PC-3 (cell line): ENCODE measurements at places on chromosomes 3 and 15. TPM values are rescaled to one million over a fixed set of nuclear protein-coding genes. Genes with fewer than 3 reads are reported as not detected.
A peak's percentile ranks its signal among the peaks of the same experiment; 100 is the strongest.

DNA sequence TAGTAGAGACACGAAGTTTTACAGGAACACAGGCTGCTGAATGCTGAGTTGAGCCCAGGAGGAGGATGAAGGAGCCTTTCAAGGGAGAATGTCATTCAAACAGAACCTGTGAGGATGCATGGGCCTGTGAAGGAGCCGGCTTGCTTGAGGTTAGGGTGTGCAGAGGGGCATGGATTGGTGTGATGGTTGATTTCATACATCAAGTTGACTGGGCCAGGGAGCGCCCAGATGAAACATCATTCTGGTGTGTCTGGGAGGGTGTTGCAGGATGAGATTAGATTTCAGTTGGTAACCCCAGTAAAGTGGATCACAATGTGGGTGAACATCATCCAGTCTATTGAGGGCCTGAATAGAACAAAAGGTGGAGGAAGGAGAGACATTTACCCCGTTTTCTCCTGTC, 243.6 kb downstream of the EDEM1 start:
- DNase-seq: no peak

DNA sequence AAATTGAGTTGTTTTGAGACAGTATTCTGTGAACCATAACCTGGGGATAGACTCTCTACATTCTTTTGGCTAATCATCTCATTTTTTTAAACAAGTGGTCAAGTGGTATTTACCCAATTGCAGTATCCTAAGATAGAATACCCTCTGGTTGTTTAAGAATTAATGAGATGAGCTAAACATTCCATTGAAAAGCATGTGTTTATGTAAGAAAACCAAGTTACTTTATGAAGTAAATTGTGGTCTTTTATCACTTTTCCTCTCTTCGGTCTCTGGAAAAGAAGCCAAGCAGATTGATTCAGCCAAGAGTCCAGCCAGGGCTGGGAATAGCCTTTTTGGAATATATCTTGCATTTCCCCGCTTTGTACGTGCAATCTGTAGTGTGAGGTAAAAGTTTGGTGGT, 185.7 kb upstream of the TOPAZ1 start:
- no peak for DNase-seq

GRCh38 chr15:75227663-75228280, 26.1 kb downstream of the C15orf39 start:
- DNase-seq: no peak

DNA sequence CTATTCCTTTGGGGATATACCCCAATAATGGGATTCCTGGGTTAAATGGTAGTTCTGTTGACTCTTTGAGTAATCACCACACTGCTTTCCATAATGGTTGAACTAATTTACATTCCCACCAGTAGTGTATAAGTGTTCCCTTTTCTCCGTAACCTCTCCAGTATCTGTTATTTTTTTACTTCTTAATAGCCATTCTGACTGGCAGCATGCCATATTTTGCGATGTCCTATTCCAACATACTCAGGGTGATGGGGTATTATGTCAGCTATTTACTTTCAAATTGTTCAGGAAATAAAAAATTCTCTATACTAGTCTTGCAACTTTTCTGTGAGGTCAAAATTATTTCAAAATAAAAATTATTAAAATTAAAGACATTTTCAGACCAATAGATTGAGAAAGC, 9.1 kb upstream of the PARP14 start:
- no peak for DNase-seq

- DNase-seq: no peak
Measured at GRCh38 chr3:176416870-176417269, 780.4 kb downstream of the TBL1XR1 start.

BOC gene
- total RNA-seq: 4.4 and 7.3 TPM in 2 replicates

- DNase-seq: no peak
Measured at GRCh38 chr3:350871-351371, 154.4 kb downstream of the CHL1 start.

- DNase-seq: no peak
Measured at GRCh38 chr3:155178810-155179436, 98.8 kb downstream of the MME start.

DNA sequence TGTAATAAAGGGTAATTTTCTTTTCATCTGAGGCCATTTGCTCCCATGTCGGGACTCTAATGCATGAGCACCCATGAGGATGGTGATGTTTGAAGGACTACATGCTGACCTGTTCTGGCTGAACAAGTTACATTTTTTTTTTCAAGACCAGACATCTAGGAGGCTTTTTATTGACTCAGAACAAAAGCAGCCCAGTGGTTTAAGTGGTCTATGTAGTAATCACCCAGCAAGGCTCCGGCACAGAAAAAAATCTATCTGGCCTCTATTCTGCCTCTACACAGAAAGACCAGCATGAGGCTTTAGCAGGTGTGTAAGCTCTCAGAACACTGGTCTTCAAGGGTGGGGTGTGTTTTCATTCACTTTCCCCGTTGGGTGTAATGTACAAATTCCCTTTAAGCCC, 95.1 kb upstream of the ZBED2 start:
- no peak for DNase-seq

- DNase-seq: peak; percentile 81
Measured at GRCh38 chr3:142148792-142149672, at the start of gene TFDP2. Gene TFDP2 (minus strand): TSS chr3:142149544. CDS start chr3:142101749, 47,795 bp downstream.

DNA sequence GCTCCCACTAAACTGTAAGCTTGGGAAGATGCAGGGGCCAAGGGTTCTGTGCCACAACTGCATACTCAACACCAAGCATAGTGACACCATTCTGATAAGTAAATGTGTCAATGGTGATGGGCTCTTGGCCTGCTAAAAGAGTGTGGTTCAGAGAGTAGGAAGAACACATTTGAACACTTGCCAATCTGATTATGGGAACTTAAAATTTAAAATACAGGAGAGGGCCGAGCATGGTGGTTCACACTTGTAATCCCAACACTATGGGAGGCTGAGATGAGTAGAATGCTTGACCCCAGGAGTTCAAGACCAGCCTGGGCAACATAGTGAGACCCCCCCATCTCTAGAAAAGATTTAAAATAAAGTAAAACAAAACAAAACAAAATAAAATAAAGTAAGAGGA, 34.1 kb downstream of the PTPN9 start:
- no peak for DNase-seq

DNA sequence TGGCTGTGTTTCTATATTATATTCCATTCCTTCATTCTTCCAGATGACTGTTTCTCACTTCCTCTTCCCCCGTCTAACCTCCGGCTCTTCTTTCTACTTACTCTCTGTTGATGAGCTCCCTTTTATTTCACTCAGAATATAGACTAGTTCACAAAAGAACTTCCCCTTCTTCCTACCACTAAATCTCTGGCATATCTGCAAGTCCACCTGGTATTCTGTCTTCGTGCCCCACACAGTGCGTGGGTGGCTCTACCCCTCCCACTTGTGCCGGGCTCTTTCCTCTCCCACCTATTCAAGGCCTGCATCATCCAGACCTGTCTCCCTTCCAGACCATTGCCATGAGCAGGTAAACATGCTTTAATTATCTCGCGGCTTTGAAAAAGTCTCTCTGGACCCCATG, 73.0 kb downstream of the SCN10A start:
- DNase-seq: no peak

PARP16 gene
- 6.4 and 11.0 TPM in 2 replicates for total RNA-seq

DNA sequence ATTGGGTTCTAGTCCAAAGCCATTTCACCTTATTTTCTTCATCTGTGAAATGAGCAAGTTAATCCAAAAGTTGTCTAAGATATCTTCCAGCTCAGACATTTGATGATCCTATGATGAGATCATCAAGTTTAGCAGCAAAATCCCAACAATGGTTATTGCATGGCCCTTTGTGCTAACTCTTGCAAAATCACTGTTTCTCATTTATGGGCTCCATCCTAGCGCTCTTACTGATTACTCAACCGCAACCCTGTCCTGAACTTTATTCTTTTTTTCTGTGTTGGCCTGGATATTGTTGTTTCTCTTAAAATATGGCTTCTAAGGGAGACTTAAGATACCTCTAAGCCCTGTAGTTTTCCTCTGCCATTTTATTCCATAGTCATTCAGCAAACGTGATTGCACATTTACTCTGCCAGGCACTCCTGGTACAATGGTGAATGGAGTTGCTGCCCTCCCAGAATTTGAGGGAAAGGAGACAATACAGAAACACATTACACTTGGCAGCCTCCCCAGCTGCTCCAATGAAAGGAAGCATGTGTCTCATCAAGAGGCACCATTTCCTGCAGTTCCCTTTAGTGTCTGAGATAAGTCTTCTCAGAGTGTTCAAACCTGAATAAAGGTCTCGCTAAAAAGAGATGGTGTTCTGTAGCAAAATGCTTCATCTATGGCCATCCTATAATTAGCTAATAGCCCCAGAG, 4.4 kb downstream of the GXYLT2 start:
- peak; percentile 67 for DNase-seq

DNA sequence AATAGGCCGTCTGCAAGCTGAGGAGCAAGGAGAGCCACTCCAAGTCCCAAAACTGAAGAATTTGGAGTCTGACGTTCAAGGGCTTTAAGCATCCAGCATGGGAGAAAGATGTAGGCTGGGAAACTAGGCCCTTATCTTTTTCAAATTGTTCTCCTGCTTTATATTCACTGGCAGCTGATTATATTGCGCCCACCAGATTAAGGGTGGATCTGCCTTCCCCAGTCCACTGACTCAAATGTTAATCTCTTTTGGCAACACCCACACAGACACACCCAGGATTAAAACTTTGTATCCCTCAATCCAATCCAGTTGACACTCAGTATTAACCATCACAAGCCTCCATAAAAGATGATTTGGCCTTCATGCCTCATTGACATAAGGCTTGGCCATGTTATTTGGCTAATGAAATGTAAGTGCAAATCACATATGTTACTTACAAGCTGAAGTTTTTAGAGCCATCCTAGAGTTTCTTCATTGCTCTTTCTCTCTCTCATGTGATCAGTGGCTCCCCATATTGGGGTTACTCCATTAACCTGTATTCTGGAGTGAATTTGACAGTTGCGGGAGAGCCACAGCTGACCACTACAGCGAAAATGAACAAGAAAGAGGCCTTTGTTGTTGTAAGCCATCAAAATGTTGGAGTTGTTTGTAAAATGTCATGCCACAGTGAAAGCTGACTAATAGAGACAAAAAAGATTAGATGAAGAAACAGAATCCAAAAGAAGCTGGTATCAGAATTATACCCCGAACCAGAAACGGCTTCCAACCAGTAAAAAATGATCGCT, 61.7 kb downstream of the GBE1 start:
- DNase-seq: no peak

GRCh38 chr3:67094167-67094566, 96.1 kb downstream of the KBTBD8 start:
- no peak for DNase-seq

- no peak for DNase-seq
Measured at GRCh38 chr3:191005790-191006189, 143.3 kb upstream of the GMNC start.

DNA sequence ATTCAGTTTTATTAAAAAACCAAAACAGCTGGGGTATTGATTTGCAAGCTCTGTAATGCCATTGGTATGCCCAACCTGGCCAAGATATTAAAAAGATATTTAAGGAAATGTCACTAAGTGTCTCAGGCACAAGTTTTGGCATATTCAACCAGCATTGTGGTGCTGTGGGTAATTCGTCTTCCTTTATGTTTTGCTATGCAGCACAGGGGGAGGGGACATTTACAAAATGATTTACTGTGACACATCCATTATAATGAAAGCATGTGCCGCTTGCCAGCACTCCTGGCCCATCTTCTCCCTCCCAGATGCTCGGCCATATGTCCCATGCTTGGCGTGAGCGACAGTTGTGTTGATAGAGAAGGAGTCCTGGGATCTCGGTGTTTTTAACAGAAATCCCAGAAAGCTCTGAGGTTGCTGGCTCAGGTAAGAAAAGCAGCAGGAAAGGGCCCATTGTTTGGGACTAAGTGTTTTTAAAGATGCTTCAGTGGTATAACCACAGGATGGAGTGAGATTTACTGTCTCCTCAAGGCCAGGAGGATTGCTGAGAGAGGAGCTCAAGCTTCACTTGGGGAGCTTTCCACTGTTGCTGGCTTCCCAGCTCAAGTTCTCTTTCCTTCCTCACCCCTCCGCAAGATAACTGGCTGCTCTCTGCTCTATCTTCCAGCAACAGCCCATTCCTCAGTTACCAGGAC, 158.2 kb upstream of the TSC22D2 start:
- DNase-seq: no peak

C3orf20 gene
- total RNA-seq: not detected in 2 replicates

- DNase-seq: peak; percentile 99
Measured at GRCh38 chr3:114056130-114057010, at the start of the genes CCDC191 and QTRT2. Gene CCDC191 (minus strand): TSS chr3:114056526. CDS start chr3:114056466, 60 bp downstream. Gene QTRT2 (plus strand): TSS chr3:114056737. CDS start chr3:114065258, 8,521 bp downstream.

UNC13C gene
- total RNA-seq: not detected in 2 replicates

DNA sequence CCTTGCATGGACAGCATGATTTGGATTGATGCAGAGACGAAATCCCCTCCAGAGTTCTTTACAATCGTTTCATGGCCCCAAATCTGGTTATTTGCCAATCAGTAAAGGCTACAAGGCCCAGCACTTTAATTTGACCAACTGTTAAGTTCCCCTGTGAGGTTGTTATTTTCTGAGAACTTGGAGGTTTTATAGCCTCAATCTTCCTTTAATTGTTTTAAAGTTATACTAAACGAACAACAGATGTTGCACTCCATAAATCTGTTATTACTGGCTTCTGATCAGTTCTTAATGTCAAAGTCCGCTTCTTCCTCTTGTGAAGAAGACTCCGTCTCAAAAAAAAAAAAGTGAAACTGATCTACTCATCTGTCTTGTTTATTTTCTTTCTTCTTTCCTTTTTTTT, 30.8 kb downstream of the LARP6 start:
- no peak for DNase-seq

DNA sequence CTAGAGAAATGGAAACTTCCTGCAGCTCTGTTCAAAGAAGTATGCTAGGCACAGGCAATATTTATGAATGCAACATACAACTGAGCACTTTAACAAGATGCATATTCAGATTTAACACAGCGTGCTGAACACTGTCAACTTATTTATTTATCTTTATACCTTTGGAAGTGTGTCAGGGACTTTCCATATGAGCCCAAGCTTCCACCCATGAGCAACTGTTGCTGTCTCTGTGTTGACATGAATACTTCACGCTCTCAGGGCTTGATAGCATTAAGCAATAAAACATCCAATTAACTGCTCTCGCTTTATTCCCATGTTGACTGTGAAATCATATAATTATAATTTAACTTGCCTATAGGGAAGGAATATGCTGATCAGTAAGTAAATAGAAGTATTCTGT, 116.6 kb upstream of the ROBO1 start:
- no peak for DNase-seq

DNA sequence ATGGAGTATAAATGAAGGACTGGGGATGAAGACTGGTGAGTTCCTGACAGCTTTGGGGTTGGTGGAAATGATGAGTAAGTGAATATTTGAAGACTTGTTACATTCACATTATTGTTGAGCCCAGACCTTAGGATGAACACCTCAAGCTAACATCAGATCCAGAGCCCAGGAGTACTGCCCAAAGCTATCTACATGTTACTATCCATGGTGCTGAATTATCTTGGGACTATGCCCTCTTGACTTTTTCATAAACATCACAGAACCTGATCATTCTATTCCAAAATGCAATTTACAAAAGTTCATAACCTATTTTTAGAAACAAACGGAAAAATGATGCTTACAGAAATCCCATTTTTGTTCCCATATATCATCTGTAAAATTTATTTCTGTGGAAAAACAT, 613.3 kb downstream of the TUSC7 start:
- DNase-seq: peak; percentile 13

GRCh38 chr15:33115191-33115861, 79.2 kb downstream of the FMN1 start:
- DNase-seq: no peak

MAP1A gene
- total RNA-seq: 1.0 and 1.8 TPM in 2 replicates
